ENCODE measurements at places on chromosomes 11 and 22. TPM values are rescaled to one million over a fixed set of nuclear protein-coding genes. Genes with fewer than 3 reads are reported as not detected.
A peak's percentile ranks its signal among the peaks of the same experiment; 100 is the strongest.

The CEP126 gene
- total RNA-seq = 8.3 TPM

The HEPN1 gene
- total RNA-seq = 0.28 TPM

The OR10A3 gene
- not detected for total RNA-seq

The TUB gene
- 7.0 TPM for total RNA-seq

The APOA1 gene
- 0.79 TPM for total RNA-seq

The DNAJB7 gene
- not detected for total RNA-seq

The VSIG10L2 gene
- 0.14 TPM for total RNA-seq

The RAB38 gene
- total RNA-seq = 0.86 TPM

The TPH1 gene
- total RNA-seq = 0.33 TPM

The KCNJ11 gene
- total RNA-seq = 0.56 TPM

The OOSP2 gene
- not detected for total RNA-seq

The AQP11 gene
- total RNA-seq = 0.19 TPM

The GP1BB gene
- total RNA-seq = 0.83 TPM

The CTSD gene
- total RNA-seq = 351 TPM

GRCh38 chr11:46618837-46619236 is 1.5 kb downstream of the ATG13 start:
- no peak for DNase-seq

DNA sequence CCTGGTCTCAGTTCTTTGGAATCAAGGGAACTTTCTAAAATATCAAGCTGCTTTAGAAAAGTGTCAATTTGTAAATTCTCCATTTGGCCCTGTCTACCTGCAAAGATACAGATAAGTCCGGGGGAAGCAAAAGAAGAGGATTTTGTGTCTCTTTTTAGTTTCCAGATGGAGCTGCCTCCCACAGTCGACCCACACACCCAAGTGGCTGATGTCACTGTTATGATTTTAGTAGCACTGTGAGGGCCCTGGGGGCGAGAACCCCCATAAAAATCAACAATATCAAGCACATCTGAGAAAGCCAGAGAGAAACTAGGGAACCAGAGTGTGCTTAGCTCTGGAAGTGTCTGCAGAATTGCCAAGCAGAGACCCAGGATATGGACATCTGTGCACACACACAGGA is 212.7 kb downstream of the LARGE1 start:
- no peak for DNase-seq

DNA sequence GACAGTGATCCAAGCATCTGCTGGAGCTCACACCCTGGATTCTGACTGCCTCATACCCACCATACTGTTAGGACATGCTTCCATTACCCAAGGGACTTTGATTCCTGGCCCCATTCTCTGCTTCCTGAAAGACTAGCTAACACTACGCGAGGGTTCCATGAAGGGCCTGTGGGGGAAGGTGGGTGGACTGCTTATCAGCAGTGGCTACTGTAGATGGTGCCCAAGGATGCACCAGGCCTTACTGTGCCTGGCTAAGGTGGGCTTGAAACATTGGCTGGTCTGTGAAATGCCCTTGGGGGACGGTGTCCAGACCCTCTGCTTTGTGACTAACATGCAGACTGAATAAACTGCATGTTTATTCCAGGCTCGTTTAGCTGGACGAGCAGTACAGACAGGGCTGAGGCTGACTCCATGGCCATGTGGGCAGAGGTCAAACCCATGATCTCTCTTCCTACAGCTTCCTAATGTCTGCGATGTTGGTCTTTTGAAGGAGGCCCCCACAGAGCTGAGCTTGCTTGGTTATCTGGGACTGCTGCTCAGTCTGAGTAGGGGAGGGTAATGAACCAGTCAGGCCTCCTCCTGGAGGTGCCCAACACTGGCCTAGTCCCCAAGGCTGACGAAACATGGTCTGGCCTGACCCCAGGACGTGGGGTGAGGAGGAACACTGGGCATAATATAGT is 48.3 kb upstream of the PHOX2A start:
- no peak for DNase-seq

GRCh38 chr22:24076091-24076867 is 65.2 kb downstream of the CABIN1 start:
- DNase-seq = peak; percentile 34

GRCh38 chr11:45494738-45495137 is 170.7 kb downstream of the CHST1 start:
- peak; percentile 52 for DNase-seq

DNA sequence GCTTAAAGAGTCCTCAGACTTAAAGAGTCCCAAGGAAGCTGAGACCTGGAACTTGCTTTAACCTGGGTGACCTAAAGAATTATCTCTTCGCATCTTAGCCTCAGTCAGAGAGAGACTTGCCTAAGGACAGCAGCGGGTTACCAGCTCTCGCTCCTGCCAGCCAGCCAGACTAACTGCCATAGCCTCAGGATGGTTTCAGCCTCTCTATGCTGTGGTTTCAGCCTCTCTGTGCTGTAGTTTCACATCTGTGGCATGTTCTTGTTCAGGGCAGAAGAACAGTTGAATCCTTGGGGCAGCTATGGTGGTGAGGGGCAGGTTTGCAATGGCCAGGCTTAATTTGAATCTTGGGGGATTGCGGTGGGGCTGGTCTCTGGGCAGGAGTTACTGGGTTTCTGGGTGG is 2.3 kb downstream of the FRMD8 start:
- no peak for DNase-seq

GRCh38 chr11:133946541-133947318 is 10.0 kb downstream of the IGSF9B start:
- no peak for DNase-seq

- DNase-seq = peak; percentile 74
Measured at GRCh38 chr22:38135133-38135706, 24.7 kb upstream of the BAIAP2L2 start.

DNA sequence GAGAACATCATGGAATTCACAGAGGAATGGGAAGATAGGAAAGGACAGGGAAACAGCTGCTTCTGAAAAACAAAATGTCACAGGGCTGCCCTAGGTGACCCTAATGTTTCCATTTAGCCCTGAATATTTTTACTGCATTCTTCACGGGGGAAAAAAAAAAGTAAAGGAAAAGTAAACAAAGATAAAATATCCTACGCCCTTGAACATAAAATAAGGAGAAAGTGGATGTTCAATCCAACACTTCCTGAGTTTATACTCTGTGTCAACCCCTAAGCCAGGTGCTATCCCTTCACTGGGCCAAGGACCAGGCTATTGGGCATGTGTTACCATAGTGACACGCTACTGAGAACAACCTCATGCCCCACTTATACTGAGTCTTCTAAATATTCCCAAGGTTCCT is 84.7 kb downstream of the FAM76B start:
- no peak for DNase-seq

DNA sequence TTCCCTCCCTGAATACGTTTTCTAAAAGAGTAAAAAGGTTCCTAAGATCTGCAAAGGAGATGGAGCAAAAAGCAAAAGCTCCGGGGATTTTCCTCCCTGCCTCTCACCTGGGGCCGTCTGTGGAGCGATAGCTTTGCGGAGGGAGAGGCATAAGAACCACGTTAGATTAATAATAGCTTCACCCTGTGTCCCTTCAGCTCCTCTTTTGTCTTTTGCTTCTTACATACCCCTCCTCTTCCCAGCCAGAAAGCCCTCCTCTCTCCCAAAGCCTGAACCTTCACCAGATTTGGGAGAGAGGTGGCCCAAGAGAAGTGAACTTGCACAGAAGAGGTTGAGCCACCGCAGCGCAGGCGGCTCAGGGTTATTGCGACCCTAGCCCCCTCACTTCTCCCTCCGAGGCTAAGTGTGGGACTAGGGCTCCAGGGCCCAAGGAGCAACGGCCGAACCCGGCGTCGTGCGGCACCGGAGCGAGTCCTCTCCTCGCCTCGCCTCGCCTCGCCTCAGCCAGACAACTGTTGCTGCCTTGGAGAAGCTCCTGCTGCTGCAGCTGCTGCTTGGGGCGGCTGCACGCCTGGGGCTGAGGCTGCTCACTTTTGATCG is 97.6 kb upstream of the HSD17B12 start:
- no peak for DNase-seq

- DNase-seq = no peak
Measured at GRCh38 chr11:34537636-34538035, 24.0 kb upstream of the ELF5 start.

DNA sequence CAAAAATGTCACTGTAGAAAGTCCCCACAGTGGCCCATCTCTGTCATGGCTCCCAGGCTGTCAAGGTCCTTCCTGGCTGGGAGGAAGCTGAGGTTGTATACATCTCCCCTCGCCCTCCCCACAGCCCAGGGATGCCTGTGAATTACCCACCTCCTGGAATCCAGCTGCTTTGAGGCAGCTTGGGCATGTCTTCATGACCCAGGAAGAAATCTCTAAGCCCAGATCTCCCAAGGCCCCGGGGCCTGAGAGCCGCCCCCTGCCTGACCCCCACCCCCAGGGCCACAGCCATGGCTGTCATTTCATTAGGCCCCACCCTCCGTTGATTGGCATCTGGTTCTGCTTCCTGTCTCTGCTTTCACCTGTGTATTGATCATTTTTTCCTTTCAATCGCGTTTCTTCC is 207.5 kb downstream of the TBC1D22A start:
- peak; percentile 25 for DNase-seq

- no peak for DNase-seq
Measured at GRCh38 chr22:33553493-33553892, 366.8 kb downstream of the LARGE1 start.

GRCh38 chr22:38029901-38030300 is 27.3 kb upstream of the PICK1 start:
- no peak for DNase-seq

- DNase-seq = no peak
Measured at GRCh38 chr22:33562501-33562900, 357.8 kb downstream of the LARGE1 start.

DNA sequence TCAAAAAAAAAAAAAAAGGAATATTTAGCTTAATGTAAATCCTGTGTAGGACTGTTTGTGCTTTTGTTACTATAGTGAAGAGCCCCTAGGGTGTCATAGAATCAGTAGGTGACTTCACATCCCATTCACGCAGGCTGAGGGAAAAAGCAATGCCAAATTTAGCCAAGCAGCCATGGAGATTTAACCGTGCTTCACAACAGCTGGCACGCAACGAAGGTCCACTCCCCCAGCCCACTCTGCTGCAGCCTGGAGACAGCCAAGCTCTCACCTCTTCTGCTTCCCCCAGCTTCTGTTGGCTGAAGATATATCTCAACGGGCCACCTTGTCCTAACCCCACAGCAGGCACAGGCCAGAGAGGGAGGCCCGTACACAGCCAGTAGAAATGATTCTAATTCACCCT is 78.8 kb upstream of the BID start:
- DNase-seq = no peak

- DNase-seq = no peak
Measured at GRCh38 chr11:12026331-12027211, 18.1 kb upstream of the DKK3 start.

DNA sequence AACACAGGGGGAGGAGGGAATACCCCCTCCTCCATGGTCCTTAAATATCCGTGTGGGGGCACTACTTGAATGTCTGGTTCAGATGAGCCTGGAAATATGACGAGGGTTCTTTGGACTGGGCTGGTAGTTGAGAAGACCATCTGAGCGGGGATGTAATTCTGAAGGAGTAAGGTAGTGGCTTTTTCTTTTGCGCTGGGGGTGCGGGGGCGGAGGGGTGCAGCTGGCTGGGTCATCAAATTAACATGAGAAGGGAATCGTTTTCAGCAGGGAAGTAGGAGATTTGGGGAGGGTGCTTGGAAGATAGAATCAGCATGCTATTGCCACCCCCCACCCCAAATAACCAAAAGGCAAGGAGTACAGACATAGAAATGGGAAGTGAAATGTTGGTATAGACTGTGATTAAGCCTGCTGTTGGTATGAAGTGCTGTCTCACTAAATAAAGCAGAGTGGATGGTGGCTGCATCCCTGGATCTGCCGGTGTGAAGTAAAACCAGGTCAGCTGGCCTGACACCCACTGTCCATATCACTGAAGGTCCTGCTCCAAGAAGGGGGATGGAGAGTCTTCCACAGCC is 121.9 kb upstream of the HSD17B12 start:
- no peak for DNase-seq

DNA sequence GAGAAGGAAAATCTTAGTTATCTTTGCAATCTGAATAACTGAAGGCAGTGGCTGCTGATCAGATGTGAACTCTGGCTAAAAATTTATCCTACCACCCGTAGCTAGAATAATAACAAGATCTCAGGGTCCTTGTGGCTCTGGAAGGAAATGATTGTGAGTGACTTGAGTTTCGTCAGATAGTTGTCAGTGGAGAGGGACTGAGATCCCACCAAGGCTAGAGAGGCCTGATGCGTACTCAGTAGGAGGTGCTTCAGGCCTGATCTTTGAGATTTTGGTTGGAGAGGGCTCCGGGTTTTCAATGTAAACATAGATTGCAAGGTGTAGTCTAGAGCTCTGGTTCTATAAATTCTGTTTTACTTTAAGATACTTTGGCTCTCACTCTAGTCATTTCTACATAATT is 1.4 kb downstream of the MADD start:
- peak; percentile 2 for DNase-seq

- DNase-seq = no peak
Measured at GRCh38 chr11:69169479-69169878, 13.7 kb downstream of the SMIM38 start.

All from posterior vena cava (tissue), 2 donors.